Right hindlimb (tissue), 1 donor: ENCODE measurements at places on chromosomes 13 and 19.

GRCh38 chr19:1231729-1232637, 5.8 kb downstream of the CBARP start:
- DNase-seq = no peak

DNA sequence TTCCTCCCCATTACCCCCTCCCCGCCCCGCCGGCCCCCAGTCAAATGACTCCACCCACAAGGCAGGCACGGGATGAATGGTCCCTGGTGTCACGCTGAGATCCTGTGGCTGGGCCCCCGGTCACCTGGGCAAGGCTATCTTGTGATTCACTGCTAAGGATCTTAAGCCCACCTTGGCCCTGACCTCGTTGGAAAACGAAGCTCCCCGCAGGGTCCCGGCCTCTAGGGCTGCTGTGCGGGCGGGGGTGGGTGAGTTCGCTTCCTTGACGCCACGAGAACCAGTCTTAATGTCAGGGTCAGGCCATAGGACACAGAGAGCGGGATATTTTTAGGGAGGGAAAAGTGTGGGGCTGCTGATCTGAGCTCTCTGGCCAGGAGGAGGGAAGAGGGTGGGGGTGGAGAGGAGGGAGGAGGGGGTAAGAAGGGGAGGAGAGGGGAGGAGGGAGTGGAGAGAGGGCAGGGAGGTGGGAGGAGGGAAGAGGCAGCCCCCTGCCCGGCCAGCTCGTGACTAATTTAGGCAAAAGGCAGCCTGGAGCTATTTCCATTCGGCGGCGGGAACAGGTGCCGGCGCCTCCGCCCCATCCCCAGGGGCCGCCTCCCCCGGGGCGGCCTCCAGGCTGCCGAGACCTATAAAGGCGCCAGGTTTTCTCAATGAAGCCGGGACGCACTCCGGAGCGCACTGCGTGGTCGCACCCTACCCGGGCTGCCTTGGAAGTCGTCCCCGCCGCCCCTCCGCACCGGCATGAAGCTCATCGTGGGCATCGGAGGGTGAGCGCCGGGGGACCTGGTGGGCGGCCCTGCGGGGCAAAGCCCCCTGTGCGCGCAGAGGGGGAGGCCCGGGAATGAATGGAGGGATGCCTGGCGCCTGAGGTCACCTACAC, at the start of gene NMRK2:
TSS of gene NMRK2 (plus strand) at position 139 of the 880 bp plus-strand sequence. CDS start at position 742, 603 bp downstream.
- no peak for DNase-seq

DNA sequence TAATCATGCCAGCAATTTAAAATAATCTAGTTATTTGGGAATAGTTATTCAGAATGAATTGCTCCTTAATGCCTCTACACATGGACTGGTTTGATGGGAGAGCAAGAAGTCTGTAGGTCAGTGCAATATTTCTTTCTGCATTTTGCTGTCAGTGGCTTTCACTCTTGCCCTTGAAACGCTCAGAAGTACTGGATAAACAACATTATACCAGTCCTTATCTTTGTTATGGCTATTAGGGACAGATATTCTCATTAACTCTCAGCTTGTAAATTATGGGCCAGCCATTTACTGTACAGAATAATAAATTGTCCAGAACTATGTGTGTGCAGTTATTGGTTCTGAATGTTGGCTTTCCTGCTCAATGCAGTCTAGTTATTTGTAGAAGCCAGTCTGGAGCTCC, 224.4 kb downstream of the OXGR1 start:
- no peak for DNase-seq

DNA sequence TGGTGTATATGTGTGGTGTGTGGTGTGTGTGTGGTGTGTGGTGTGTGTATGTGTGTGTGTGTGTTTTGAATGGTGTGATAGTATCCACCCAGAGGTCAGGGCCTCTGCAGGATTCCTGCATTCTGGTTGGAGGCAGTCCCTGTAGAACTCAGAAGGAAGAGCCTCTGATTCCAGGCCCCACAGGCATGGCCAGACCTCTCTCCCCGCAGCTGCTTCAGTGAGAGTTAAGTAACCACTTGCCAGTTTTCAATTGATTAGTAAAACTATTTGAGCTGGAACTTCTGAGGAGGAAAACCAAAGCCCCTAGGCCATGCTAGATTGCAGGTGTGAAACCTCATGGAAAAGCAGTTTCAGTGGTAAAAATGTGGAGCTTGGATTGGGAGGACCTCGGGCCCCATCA, 2.1 kb downstream of the ATP12A start:
- DNase-seq = no peak

DNA sequence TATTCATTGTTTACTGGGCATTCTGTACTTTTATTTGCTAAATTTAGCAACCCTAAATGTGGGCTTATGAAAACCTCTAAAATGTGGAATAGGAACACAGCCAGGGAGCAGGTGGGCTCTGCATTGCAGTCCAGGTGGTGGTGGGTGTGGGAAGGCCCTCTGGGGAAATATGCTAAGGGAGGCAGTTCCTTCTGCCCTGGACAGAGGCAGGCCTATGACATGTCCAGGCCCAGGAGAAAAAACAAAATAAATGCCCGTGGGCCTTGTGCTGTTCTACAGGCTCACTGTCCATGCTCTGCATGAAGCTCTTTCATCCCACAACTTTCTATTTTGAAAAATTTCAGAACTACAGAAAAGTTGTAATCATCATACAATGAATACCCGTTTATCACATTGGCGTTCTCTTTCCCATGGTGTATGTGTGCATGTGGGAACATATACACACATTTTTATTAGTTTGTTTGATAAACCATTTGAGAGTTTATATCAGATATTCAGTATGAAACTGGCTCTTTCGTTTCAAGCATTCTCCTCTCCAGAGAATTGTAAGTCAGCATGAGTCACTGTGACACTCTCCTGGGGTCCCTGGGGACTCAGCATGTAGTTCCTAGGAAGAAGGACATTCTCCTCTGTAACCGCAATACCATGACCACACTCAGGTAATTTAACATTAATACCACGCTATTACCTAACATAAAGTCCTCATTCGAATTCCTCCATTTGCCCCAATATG, 505.3 kb downstream of the COG6 start:
- no peak for DNase-seq

GRCh38 chr19:7983286-7983950, 22.0 kb downstream of the ELAVL1 start:
- no peak for DNase-seq

DNA sequence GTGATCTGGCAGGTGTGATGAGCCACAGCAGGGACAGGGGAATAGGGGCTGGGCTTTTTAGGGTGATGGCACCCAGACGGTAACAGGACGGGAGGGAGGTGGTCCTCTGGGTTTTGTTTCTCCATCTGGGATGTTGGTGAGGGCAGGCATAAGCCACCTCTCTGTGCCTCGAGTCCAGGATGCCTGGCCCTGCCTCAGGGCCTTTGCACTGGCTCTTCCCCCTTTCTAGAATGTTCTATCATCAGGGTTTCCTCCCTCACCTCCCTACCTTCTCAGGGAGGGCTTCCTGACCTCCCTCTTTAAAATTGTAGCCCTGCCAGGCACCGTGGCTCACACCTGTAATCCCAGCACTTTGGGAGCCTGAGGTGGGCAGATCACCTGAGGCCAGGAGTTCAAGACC, 6.6 kb downstream of the CERS4 start:
- DNase-seq = no peak
